RWPE2 (cell line): ENCODE measurements at places on chromosomes 1 and 21.

GRCh38 chr1:82377201-82377884 lies 576.6 kb downstream of the ADGRL2 start:
- DNase-seq, result no peak
- H3K4me3 ChIP-seq, result no peak overlapping the region
- no peaks in the 10 kb centered on the region for H3K27me3 ChIP-seq
- peak overlapping the region; percentile 64 for H3K27ac ChIP-seq
- peaks cover 28% of the 10 kb centered on the region for H3K4me1 ChIP-seq
- no peaks in the 10 kb centered on the region; the same call in 1 of the 2 replicates for H3K36me3 ChIP-seq

- H3K27me3 ChIP-seq, result no peaks in the 10 kb centered on the region
- H3K4me1 ChIP-seq, result no peaks in the 10 kb centered on the region
- no peaks in the 10 kb centered on the region for H3K36me3 ChIP-seq
- H3K27ac ChIP-seq, result no peak overlapping the region
- no peak overlapping the region for H3K4me3 ChIP-seq
- DNase-seq, result no peak
Observed at GRCh38 chr1:201222125-201222524, 31.5 kb downstream of the IGFN1 start.

DNA sequence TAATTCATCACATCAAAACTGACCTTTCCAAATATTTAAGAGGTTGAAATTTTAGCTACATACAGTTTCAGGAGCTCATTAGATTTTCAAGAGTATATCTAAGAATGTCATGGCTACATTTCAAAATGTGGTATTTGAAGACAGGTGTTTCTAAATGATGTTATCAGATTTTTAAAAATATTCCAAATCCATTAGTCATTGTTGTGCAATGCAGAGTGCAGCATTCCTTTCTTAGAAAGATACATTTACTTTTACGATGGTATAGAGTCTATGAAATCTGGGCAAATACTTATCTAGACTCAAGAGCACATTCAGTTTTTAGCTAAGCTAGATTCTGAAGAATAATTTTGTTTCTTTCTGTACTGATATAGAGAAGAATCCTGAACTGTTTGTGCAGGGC lies 230.3 kb downstream of the CHRM3 start:
- H3K36me3 ChIP-seq, result no peaks in the 10 kb centered on the region
- no peak overlapping the region for H3K27ac ChIP-seq
- no peaks in the 10 kb centered on the region for H3K27me3 ChIP-seq
- H3K4me1 ChIP-seq, result no peaks in the 10 kb centered on the region
- no peak overlapping the region for H3K4me3 ChIP-seq

GRCh38 chr1:15020943-15021745 lies 132.4 kb upstream of the TMEM51 start:
- H3K27ac ChIP-seq, result peak overlapping the region; percentile 48
- H3K4me3 ChIP-seq, result no peak overlapping the region
- H3K27me3 ChIP-seq, result no peaks in the 10 kb centered on the region
- peaks cover 21% of the 10 kb centered on the region for H3K4me1 ChIP-seq
- no peaks in the 10 kb centered on the region for H3K36me3 ChIP-seq

GRCh38 chr1:97621955-97622354 lies 298.9 kb downstream of the DPYD start:
- H3K4me3 ChIP-seq, result no peak overlapping the region
- no peak overlapping the region for H3K27ac ChIP-seq
- no peak for DNase-seq
- no peaks in the 10 kb centered on the region for H3K27me3 ChIP-seq
- no peaks in the 10 kb centered on the region for H3K36me3 ChIP-seq

- no peak for DNase-seq
- peaks cover 36% of the 10 kb centered on the region for H3K4me1 ChIP-seq
- H3K27me3 ChIP-seq, result no peaks in the 10 kb centered on the region
- no peaks in the 10 kb centered on the region for H3K36me3 ChIP-seq
- H3K4me3 ChIP-seq, result no peak overlapping the region
- H3K27ac ChIP-seq, result no peak overlapping the region
Observed at GRCh38 chr21:37766129-37766528, 150.1 kb downstream of the KCNJ6 start.

DNA sequence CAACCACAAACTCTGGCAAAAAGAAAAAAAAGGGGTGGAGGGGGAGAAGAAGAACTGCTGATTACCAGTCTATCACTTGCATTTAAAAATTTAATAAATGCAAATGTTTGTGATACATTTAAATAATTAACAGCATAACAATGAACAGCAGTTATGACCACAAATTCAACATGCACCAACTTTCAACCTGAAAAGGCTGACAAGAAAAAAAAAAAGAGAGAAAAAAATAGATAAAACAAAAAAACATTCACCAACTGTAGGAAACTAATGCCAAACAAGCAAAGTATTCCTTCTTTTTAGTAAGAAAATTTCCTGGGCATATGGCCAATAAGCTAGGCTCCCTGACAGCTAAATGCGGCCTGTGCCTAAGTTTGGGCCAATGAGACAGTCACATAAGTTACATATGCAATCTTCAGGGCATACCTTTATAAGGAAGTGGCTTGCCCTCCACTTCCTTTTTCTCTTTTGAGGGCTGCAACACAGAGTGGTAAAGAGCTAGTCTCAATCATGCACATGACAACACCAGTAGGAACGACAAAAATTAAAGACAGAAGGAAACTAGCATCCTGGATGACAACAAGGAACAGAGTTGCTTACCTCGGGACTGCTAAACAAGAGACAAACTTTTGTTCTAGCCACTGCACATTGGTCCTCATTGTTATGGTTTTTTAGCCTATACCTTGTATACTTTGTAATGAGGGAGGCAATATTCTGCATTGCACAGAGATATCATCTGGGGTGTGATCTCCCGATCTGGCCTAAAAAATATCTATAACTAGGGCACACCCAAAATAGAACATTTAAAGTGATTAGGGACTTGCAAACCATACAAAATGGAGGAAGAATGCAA lies 24.2 kb upstream of the PHTF1 start:
- no peak overlapping the region for H3K27ac ChIP-seq
- DNase-seq, result no peak
- no peak overlapping the region for H3K4me3 ChIP-seq
- H3K36me3 ChIP-seq, result no peaks in the 10 kb centered on the region; the same call in none of the 2 replicates
- peaks cover 5% of the 10 kb centered on the region for H3K4me1 ChIP-seq
- H3K27me3 ChIP-seq, result no peaks in the 10 kb centered on the region
